Activated T-cell treated with anti-CD3 and anti-CD28 coated beads for 4 hours (primary cell): ENCODE measurements at places on chromosomes 6 and 20.

DNA sequence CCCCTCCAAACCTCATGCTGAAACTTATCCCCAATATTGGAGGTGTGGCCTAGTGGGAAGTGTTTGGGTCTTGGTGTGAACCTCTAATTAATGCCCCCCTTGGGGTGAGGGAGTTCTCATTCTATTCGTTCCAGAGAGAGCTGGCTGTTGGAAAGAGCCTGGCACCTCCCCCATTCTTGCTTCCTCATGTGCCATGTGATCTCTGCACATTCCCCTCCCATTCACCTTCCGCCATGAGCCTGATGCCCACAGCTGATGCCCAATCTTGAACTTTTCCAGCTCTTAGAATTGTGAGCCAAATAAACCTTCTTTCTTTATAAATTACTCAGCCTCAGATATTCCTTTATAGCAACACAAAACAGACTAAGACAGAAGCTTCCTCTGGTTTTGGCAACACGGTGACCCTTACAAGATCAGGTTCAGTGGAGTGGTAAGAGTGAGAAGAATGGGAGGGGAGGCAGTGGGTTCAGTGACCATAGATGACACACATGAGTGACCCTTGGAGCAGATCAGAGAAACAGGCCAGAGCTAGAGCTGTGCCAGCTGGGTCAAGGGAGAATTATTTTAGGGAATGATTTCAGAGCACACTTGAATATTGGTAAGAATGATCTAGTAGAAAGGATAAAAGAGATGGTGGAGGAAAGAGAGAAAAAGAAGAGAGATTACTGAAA, 176.4 kb downstream of the LY86 start:
- no peak for DNase-seq

DNA sequence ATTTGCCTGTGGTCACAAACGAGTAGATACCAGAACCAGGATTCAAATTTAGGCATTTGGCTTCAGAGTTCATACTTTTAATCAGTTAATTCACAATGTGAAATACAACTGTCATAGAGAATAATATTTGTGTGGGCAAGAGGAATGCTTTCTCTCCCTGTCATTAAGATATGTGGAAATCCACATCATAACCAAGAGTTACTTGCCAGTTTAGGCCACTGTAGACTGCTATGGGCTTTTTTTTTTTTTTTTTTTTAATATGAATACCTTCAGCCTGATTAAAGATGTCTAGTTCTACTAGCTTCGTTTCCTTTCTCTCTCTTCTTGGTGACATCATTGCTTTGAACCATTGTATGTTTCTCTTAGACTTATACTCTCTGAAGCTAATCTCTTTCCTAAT, 244.9 kb downstream of the ZFAND3 start:
- DNase-seq, result no peak

DNA sequence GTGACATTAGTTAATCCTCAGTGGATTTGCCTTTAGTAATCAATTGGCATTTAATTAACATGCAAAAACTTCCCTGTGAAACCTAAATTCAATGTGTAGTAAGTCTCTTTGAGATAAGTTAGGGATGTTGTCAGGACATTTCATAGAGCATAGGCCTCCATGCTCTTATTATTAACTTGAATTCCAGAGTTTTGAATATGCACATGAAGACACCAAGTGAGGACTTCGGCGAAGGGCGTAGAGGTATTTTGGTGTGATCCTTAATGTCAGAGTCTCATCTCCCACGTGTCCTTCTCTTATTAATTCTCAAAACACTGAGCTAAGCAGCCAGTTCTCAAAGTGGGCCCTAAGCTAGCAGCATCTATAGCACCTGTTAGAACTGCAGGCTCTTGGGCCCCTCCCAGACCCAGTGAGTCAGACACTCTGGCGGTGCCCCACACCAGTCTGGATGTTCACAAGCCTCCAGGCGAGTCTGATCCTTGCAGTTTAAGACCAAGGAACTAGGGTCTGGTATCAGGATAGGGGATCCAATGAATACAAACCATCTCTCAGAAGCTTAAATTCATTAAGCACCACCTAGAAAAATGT, 292.1 kb downstream of the QKI start:
- no peak for DNase-seq

DNA sequence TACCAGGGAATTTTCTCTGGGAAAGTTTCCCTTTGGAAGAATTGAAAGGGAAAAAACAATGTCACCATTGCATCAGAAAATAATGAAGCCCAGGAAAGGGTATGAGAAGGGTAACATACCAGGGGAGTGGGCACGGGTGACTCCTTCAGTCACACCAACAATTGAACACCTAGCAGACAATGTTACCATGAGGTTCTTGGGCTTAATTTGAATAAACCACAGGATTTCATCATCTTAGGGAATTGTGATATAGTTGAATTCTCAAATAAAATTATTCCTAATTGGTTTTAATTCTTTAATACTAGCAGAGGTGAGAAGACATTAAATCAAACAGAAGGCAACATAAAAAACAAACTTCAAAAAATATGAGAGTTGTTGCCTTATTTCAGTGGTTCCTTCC, 73.7 kb upstream of the RREB1 start:
- no peak for DNase-seq

- DNase-seq, result no peak
These were observed 453.3 kb downstream of the RFPL4B start for GRCh38 chr6:112800439-112800838.

- DNase-seq, result no peak
These were observed 2.3 kb downstream of the KCNK15 start for GRCh38 chr20:44748005-44748370.

DNA sequence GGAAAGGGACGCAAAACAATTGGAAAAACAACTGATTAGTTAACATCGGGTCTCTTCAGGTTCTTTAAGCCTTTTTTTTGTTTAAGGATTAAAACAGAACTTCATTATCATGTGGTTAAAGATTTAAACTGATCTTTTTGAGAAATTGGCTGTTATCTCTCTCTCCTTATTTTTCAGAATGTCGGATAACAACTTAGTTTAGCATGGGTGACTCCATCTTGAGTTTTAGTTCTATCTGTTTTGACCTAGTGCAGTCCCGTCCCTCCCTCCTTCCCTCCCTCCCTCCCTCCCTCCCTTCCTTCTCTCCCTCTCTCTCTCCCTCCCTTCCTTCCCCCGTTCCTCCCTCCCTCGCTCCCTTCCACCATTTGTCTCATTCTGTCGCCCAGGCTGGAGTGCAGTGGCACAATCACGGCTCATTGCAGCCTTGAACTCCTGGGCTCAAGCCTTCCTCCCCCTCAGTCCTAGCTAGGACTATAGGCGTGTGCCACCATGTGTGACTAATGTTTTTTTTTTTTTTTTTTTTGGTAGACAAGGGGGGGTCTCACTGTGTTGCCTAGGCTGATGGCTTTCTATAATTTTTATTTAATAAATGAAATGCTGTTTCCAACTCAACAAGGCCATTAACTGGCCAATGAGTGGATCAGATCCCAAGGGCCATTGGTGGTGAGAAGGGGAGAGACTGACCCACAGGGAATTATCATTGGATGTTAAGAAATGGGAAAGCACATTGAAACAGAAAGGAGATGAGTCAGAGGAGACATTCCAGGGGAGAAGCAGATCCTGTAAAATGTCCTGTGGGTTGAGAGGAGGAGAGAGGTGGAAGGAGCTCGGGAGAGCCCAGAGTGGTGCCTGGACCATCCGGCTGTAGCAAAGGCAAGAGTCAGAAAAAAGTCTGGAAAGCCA, 13.6 kb downstream of the BAK1 start:
- DNase-seq, result no peak

DNA sequence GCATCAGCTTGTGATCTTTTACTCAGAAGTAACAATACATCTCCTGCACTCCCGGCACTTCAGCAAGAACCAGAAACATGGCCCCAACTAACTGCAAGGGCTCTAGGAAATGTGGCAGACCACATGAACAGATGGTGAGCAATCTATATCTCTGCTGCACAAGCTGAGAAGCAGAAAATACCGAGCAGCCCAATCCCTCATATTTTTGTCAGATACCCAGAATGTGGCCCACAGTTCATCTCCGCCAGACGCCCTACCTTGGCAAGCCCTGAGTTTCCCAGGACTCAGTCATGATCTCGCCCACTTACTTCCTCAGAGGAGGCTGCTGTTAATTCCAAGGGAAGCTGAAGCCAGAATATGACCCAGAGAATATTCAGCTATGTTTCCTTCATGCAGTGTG, 63.1 kb upstream of the PHACTR1 start:
- no peak for DNase-seq

GRCh38 chr6:157579467-157580031, 198.6 kb downstream of the ZDHHC14 start:
- DNase-seq, result no peak

DNA sequence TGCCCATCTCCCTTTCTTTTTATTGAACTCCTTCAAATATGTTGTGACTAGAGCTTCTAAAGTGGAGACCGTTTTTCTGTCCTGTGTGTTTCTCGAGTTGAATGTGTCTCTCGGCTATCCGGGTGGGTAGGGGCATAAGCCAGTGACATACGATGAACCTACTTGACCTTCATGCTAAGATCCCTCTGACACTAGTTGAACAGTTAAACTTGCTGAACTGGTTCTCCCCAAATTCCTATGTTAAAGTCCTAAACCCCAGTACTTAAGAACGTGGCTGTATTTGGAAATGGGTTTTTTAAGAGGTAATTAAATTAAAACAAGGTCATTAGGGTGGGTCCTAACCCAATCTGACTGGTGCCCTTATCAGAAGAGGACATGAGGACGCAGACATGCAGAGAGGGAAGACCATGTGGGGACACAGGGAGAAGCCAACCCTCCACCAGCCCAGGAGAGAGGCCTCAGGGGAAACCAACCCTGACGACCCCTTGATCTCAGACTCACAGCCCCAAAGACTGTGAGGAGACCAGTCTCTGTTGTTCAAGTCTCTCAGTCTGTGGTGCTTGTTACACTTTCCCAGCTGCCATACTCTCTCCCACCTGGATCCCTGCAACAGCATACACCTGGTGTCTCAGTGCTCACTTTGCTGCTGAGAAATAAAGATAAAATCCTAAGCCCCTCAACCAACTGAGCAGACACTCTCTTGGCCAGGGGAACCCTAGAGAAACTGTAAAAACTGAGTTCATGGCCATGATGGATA, 208.4 kb downstream of the MYLK4 start:
- no peak for DNase-seq

GRCh38 chr6:9532621-9533557, 882.0 kb downstream of the TFAP2A start:
- no peak for DNase-seq

GRCh38 chr20:33343521-33343920, 57.8 kb downstream of the CDK5RAP1 start:
- DNase-seq, result no peak

DNA sequence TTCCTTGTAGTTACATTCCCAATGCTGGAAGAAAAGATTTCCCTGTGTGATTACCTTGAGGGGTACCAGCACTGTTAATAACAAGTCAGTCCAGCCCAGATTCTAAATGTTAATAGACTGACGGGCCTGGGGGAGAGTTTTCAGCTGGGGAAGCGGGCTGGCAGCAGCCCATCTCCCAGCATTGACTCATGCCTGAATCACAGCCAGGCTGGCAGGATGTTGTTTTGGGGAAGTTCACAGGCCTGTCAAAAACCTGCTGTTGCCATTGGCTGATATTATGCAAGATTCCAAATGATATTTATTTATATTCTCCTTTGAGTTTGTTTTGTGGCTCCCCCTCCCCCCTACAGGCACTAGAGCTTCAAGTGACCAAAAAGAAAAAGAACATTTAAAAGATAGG, 213.9 kb upstream of the CNR1 start:
- no peak for DNase-seq

DNA sequence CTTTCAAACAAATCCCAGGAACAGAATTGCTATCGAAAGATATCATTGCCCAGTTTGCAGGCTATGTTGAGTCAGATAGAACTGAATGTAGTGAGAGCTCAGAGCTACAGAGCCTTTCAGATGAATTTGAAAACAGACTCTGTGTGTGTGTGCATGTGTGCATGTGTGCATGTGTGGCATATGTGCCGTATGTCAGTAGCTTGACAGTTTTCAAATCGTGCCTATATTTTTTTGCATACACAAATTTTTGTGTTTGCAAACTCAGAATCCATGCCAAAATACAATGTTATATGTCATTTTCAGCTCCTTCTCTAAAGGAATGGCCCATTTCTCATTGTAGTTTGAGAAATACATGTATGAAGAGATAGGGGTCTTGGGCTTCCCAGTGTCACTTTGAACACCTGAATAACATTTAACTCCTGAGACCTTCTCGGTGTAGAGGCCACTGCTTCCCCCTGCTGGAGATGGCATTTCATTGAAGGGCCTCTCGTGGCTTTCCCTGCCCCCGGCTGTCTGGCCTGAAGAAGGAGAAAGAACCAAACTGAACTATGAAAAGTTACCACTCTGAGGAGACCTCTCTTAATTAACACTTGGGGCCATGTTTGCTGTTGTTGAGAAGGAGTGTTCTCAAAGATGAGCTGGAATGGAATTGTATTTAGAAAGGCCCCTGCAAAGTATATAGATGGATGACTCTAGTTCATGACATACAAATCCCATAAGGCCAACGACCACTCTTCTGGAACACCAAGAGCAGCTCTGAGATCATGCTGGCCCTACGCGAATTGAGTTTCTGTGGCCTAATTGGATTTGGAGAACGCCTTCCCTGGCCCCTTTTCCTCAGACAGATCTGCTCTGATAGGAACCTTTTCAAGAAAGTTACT, 58.7 kb downstream of the VAPB start:
- peak; percentile 41 for DNase-seq
